Cardiac septum (tissue), 1 donor: ENCODE measurements at places on chromosomes 7 and 10.

GRCh38 chr10:123382491-123382890, 228.3 kb downstream of the BUB3 start:
- no peak for DNase-seq

DNA sequence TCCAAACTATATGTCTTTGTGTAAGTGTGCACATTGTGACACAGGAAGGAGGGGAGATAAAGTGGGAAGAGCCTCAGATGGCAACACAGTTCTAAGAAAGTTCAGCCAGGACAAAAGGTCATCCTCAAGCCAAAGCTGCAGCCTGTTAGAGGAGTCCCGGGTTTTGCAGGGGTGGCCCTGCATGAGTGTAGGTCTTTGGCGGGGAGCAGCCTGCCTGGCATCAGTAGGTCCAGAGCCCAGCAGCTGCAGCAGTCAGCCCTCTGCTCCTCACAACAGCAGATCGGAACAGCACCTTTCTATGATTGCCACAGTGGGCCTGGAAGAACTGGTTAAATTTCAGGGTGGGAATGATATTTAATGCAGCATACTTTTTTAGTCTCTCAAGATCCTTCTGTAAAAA, 13.5 kb upstream of the VDAC2 start:
- no peak for DNase-seq

DNA sequence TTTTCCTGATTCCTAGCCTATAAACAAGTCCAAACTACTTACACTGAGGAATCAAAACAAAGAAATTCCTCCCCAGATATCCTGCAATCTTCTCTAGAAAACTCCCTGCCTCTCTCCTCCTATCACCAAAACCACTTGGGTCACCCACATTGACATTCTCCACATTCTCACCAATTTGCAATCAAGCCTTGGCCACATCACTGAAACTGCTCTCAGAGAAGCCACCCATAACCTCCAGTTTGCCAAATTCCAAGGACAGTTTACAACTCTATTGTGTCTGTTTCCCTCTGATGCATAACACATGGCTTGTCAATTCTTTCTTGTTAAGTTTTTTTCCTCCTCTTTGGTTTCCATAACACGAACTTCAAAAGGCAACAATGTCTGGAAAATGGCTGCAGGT, 233.5 kb downstream of the XPNPEP1 start:
- DNase-seq = no peak

- no peak for DNase-seq
Measured at GRCh38 chr7:77349141-77349540, 67.0 kb downstream of the GSAP start.

DNA sequence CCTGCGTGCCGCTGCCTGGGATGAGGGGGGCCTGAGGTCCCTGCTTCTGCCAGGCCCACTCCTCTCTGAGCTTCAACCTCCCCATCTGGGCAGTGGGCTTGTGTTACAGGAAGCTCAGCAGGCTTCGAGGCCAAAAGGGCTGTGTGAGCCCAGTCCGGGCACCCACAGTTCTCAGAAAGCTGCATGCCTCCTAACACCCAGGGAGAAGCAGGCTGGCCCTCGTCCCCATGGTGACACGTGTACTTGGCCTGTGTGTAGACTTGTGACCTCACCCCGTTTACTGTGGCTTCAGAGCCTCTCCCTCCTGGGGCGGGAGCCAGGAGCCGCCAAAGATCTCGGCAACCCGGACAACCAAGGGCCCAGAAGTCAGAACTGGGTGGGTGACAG, 2.2 kb upstream of the GRIFIN start:
- DNase-seq = no peak
